ENCODE measurements at places on chromosomes 7 and 10.

GRCh38 chr7:2068693-2069471 lies 163.9 kb downstream of the MAD1L1 start:
- DNase-seq, result no peak

DNA sequence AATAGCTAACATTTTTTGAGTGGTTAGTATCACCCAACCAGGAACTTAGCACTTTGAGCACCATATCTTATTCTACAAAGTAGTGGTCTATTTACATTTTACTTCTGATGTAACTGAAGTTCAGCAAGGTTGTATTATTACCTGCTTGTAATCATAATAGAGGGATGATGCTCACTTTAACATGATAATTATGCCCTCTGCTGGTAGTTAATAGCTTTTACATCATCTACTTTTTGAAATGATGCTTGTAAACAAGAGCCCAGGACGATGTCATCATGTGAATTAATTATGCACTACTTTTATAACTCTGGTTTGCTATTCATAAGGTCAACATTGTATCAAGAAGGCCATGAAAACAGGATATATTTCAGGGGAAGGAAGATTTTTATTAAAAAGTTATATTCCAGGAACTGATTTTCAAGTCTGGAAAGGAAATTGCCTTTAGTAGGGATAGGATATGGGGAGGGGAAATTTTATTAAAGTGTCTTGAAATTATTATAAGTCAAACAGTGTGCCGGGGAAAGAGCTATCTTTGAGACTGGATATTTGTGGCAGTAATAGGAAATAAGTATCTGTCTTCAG lies 80.3 kb upstream of the SCIN start:
- DNase-seq, result no peak

DNA sequence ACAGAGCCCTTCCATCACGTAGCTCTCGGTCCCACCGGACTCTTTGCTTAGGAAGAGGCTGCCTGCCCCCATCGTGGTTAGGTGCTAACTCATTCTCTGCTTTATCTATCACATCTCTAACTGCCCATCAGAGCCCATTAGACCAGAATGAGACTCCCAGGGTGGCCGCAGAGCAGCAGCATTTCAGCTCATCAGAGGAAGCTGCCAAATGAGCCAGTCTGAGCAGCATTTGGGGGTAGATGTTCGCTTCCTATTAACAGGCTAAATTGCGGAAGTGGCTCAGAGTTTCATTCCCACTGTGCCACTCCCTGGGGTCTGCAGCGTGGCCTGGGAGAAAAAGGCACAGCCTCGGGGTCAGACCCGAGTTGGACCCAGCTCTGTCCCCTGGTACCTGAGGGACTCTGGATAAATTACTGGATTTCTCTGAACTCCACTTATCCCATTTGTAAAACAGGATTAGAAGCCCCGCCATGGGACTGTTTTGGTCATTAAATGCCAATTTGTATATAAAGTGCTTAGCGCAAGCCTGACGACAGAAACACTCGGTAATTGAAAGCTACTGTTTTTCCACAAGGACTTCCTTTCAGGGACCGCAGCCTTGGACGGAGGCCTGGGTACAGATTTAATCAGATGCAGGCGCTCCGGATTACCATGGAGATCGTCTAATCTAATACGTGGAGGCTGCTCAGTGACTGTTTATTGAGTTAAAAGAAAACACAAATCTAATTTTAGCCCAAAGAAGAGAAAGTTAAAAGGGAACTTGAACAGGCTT lies 73.8 kb upstream of the PRLHR start:
- DNase-seq, result no peak

DNA sequence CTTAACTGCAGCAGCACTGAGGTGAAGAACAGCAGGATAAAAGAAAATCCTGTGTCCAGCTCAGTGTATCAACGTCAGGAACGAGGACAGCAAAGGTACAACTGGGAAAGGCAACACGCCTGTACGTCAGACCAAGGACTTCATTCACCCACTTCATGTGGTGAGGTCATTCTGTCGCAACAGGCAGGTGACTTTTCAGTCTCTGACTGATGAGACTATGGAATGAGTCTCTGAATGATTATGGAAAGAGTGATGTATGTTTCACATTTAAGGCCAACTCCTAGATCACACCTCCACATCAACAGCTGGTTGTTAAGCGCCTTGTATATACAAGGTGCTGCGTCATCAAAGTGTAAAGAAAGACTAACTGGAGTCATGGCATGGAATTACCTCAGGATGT lies 297.6 kb upstream of the SP8 start:
- no peak for DNase-seq

- DNase-seq, result no peak
Observed at GRCh38 chr10:65847436-65848230, 1078.2 kb upstream of the LRRTM3 start.

DNA sequence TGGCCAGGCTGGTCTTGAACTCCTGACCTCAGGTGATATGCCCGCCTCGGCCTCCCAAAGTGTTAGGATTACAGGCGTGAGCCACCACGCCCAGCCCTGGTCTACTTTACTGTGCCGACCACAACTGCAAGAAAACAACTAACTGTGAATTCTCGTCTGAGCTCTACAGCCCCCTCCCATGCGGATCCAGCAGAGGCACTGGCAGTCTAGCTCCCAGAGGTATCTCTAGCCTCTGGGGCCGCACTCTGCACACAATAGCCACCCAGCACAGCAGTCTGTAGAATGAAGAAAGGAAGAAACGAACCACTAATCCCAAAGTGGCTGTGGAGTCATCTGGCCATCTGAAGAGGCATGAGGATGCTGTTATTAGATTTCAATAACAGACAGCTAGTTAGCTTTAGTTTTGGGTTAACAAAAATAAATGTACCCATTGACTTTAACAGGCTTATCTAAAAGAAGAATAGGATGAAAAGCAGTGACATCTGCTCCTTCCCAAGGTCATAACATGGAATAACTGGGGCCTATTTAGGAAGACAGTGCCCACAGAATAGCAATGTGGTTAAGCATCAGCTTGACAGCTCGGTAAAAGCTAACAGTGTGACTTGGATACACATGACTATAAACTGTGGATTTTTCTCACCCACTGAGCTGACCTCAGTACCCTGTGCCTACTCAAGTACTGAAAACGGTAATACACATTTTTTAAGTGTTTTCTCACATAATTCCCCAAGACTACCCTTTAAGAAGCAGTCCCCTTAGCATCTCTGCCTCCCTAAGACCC lies 131.9 kb downstream of the TNS3 start:
- DNase-seq, result no peak

- no peak for DNase-seq
Observed at GRCh38 chr10:4526311-4526731, 299.7 kb upstream of the AKR1E2 start.

GRCh38 chr7:55472928-55473725 lies 99.2 kb downstream of the VOPP1 start:
- no peak for DNase-seq

- DNase-seq, result no peak
Observed at GRCh38 chr10:111233439-111233838, 156.6 kb downstream of the ADRA2A start.

GRCh38 chr10:62092301-62093030 lies 176.2 kb downstream of the RTKN2 start:
- DNase-seq, result no peak

DNA sequence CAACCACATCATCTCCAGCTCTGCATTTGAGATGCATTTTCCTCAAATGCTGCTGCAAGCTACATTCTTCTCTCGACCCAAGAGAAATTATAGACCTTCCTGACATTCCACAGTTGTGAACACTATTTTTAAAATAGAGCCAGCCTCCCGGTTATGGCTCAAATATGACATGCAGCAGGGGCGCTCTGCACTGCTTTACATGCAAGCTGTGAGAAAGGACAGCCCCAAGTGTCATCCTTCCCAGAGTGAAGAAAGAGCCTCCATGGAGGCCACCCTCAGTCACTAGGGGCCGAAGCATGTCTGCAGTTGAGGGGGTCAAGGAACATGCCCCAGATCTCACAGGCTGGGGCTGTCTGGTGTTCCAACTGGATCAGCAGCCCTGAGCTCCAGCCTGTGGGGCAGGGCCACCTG lies 63.9 kb upstream of the CHST15 start:
- no peak for DNase-seq

DNA sequence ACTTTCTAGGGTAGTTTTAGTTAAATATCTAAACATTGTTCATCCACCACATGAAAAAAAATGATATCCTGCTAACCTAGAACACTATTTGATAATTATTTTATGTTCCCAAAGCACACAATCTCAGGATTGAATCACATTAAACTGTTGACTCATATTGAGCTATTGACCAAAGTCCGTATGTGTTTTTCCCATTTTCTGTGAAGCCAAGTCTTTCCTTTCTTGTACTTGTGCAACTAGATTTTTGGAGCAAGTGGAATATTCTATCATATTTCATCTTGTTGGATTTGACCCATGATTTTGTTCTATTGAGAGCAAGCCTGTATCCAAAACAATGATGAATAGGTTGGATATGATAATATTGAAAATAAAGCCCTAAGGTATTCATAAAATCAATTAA lies 164.6 kb downstream of the SKAP2 start:
- DNase-seq, result no peak

- no peak for DNase-seq
Observed at GRCh38 chr10:98168147-98168546, 33.7 kb downstream of the R3HCC1L start.

- DNase-seq, result no peak
Observed at GRCh38 chr10:2817940-2818636, 249.3 kb upstream of the PFKP start.

DNA sequence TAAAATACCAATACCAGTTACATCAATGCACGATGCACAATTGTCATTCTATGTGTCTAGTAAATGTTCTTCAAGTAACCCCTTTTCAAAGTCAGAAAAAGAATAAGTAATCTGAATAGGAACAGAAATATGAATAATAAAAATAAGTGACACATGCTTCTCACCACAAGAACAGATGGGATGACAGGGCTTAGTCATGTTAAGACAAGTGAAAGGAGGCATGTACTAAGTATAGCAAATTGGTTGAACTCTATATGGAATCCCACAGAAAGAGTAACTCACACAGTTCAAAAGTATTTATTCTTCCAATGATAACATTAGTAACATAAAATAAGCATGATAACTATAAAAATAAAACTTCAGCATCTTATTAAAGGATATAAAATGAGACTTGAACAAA lies 100.9 kb upstream of the TAS2R16 start:
- DNase-seq, result no peak

DNA sequence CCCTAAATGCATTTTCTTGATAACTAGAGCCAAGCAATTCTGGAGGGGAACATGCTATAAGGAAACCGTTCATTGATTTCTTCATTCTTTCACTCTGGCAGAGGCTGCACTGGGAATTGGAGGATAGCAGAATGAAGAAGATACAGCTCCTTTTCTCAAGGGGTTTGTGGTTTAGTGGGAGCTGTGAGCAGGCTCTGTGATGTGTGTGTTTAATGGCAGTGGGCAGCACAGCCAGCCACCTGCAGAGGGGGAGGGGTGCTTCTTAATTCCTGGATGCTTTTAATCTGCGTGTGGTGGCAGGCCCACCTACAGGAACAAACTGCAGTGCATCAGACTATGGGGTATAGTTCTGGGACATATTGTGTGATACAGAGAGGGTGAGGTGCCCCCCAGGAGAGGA lies 31.9 kb downstream of the RPS24 start:
- DNase-seq, result no peak

- no peak for DNase-seq
Observed at GRCh38 chr7:16728811-16729210, 24.7 kb upstream of the TSPAN13 start.

DNA sequence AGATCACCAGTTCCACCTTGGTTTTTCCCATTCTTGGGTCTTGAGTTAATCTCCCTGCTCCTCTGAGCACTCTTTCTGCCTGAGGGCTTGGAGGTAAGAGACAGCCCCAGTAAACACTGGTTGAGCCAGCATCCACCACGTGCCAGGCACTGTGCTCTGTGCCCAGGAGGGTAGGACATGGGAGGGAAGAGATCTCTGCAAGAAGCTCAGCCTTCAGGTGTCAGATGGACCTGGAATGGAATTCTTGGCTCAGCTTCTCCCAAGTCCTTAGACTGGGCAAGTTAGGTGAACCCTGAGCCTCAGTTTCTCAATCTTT lies 2.5 kb downstream of the ZYX start:
- no peak for DNase-seq

DNA sequence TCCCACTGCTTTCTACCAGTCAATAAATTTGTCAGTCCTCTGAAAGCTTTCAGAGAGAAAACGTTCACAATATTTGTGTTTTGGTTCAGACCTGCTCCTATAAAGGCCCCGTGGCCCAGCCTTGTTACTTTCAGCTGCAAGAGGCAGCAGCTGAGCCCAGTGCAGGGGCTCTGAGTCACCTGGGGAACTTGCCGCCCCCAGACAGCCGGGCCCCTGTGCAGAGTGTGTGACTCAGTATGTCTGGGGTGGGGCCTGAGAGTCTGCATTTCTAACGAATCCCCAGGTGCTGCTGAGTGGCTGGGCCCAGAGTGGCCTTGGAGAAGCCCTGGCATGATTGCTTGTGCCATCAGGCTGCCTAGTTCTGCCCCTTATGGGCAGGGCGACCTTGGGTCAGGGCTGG lies 303.5 kb downstream of the PAXIP1 start:
- no peak for DNase-seq

DNA sequence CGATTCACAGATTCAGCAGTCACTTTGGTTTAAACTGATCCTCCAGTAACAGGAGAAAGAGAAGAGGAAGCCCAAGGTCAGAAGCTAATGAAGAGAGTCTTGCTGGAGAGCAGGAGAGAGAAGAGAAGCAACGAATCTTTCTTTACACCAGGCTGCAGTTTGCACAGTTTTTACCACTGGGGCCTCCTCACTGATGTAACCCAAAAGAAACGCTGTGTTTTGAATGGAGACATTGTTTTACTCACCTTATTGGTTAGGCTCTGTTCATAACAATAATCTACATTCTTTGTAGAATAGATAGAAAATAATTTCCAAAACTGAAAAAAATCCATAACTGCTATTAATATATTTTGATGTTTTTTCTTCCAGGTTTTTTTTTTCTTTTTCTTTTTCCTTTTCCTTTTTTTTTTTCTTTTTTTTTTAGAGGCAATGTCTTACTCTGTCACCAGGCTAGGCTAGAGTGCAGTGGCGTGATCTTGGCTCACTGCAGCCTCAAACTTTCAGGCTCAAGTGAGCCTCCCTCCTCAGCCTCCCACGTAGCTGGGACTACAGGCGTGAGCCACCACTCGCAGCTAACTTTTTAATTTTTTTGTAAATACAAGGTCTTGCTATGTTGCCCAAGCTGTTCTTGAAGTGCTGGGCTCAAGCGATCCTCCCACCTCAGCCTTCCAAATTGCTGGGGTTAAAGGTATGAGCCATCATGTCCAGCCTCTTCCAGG lies 27.6 kb downstream of the LYZL1 start:
- no peak for DNase-seq

- no peak for DNase-seq
Observed at GRCh38 chr7:134823400-134823799, 44.0 kb downstream of the CALD1 start.
